RKO (cell line): ENCODE measurements at places on chromosomes 5 and 9.

DNA sequence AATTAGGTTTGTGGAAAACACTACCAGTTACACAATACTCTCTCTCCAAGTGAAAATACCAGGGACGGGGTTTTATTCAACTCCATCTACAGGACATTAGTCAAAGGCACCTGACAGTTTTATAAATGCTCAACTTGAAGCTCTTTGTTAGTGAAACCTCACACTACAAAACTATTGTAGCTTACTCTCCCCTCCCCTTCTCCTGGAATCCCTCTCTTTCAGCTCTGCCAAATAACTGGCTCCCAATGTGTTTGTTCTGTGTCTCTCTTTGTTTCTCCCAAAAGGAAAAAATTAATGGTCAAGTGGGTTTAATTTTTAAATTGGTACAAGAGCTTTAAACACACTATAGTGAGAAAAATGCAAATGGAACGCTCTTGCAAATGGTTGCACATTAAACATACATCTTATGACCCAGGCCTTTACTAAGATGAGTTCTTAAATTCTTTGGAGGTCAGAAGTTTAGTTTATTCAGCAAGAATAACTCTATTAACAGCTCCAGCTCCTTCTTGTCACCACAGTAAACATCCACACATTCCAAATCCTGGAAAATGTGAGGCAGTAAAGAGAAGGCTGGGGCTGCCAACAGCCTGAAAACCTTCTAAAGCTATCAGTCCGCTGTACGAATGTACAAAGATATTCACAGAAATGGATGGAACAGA is 48.4 kb downstream of the ZNF608 start:
- DNase-seq = no peak

GRCh38 chr5:1474866-1475543 is 29.8 kb upstream of the SLC6A3 start:
- no peak for DNase-seq

DNA sequence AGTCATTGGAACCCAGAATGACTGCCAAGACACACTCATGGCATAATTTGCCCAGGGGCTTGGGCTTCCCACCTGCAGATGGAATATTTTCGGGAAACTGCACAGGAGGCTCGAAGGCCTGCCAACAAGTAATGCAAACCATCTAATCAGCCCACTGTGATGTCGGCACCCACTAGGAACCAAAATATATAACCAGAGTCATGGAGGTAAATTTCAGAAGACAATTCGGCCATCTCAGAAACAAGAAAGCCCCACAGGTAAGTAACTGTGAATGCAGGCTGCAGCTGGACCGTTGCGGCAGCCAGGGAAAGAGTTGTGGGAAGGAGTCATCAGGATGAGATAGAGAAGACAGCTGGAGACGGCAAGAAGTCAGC is 264.4 kb downstream of the SYK start:
- DNase-seq = no peak

GRCh38 chr9:33155393-33155792 is 11.7 kb downstream of the B4GALT1 start:
- DNase-seq = no peak

DNA sequence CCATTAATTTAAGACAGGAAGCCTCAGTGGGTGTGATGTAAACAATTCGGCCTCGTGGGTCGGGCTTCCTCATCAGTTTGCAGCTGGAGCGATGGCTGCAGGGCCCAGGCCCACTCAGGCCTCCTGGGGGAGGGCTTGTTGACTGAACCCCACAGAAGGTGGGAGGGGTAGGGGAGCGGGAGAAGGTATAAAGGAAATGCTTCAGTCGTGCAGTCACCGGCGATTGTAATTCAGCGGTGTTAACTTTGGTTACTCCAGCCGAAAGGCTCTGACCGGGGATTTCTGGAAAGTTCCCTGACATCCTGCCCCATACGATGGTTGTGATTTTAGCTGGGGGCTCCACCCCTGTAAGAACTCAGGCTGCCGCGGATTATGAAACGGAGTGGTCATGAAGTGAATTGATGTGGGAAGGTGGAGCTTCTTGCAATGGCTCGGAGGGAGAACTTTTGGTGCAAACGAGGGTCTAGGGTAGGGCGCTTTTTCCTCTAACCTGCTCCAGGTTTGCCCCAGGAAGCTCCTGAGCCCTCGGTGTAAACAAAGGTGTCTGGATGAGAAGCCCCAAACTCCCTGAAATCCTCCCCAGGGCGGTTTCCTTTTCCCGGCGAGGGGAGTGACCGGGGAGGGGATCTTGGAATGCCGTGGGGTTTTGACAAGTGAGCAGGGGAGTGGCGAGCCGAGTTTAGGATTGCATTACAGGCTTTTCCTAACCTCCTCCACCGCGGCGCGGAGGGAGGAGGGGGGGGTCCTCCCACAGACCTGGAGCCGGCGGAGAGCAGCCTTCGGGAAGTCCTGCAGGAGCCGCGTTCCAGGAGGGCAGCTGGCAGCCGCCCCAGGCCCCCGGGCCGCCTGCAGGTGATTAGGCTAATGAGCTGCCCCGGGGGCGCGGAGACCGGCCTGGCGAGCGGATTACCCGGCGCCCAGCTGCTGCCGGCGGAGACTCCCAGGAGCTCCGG is 215.5 kb downstream of the PDZD2 start:
- DNase-seq = no peak

DNA sequence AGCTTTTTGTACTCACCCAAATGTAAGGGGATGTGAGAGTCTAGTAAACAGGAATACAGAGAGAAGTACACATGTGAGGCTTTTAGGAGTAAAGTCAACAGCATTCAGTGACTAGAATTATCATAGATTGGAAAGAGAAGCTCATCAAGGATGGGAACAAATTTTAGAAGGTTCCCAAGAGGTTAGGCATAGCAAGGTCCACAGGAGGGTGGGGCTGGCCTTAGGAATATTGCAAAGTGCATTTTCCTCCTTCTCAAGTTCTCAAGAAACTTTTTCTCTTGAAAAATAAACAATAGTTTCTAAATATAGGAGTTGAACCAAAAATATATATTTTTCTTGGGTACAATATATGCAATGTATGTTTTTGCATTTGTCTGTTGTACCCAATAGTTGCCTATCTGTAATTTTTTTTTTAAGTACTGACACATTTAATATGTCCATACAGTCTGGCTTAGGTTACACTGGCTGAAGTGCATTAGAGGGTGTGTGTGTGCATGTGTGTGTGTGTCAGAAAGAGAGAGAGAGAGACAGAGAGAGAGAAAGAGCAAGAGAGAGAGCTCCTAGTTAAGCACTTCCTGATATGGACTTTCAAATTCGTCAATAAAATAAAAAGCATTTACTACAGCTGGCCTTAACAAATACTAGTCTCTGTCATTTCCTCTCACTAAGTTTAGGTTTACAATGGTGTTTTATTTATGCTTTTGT is 62.2 kb downstream of the SNX18 start:
- no peak for DNase-seq

GRCh38 chr9:82799286-82799685 is 263.7 kb downstream of the RASEF start:
- no peak for DNase-seq

DNA sequence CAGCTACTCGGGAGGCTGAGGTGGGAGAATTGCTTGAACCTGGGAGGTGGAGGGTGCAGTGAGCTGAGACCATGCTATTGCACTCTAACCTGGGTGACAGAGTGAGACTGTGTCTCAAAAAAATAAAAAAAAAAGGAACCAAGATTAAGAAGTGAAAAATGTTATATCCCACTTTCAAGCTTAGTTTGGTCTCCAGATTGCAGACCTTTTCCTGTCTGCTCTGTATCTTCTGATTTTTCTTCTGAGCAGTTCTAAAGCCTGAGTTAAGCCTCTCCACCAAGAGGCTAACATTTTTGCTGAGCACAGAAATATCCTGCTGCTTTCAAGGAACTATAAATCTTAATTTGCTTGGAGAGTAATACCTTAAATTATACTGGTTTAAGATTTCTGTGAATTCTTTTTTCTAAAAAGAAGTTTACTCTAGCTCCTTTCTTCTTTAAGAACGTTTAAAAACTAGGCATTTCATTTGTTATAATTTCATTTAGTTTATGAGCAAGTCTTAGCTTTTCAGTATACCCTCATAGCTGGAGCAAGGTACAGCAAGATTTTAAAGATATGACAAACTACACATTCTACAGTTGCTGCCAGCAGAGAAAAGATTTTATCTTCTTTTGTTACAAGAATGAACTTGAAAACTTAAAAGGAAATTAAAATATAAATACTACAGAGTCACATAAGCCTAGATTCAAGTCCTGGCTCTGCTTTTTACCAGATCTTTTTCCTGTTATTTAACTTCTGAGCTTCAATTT is 55.0 kb downstream of the GARNL3 start:
- DNase-seq = no peak

DNA sequence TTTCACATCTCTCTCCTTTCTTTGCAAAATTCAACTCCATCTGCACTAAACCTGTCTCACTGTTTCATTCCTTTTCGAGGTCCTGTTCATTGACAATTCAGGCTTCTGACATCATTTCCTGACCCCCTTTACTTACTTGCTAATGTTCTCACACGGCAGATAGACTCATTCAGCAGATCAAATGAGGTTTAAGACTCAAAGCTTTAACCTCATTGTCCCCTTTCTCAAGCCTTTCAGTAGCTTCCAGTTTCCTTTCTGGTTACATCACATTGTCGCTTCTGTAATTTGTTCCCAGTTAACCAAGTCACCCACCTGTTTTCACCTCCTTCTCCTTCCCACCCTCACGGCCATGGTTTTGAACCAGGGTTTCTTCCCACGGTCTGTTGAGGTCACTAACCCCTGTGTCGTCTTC is 143.4 kb upstream of the OTULINL start:
- no peak for DNase-seq

DNA sequence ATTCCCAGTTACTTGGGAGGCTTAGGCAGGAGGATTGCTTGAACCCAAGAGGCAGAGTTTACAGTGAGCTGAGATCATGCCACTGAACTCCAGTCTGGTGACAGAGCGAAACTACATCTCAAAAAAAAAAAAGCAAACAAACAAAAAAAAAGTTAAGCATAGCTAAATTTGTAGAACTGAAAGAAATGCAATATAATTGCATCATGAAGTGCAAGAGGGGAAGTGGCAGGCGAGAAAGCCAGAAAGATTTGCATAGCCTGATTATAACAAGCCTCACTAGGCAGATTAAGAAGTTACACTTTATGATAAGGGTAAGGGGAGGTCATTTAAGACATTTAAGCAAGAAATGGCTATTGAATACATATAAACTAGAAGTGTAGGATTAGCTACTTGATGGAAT is 187.1 kb downstream of the EDIL3 start:
- DNase-seq = no peak

- DNase-seq = no peak
These were observed 264.6 kb downstream of the NDUFS4 start for GRCh38 chr5:53825016-53825415.

GRCh38 chr5:129063483-129064113 is 31.0 kb upstream of the ISOC1 start:
- no peak for DNase-seq

DNA sequence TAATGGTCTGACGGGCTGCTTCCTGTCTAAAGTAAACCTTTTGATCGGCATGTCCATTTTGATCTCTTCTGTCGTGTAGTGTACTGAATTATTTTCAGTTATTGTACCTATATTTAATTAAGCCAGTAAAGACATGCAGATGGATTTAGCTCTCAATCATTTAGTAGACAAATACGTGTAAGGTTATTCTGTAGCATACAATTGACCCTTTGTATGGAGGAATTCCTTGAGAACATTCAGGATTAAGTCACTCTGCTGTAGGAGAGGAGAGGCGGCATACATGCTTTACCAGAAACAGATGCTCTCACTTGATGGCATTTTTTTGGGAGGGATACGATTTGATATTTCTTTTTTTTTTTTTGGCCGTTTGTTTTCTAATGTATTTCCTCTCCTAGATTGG is 141.0 kb downstream of the PBX3 start:
- no peak for DNase-seq

DNA sequence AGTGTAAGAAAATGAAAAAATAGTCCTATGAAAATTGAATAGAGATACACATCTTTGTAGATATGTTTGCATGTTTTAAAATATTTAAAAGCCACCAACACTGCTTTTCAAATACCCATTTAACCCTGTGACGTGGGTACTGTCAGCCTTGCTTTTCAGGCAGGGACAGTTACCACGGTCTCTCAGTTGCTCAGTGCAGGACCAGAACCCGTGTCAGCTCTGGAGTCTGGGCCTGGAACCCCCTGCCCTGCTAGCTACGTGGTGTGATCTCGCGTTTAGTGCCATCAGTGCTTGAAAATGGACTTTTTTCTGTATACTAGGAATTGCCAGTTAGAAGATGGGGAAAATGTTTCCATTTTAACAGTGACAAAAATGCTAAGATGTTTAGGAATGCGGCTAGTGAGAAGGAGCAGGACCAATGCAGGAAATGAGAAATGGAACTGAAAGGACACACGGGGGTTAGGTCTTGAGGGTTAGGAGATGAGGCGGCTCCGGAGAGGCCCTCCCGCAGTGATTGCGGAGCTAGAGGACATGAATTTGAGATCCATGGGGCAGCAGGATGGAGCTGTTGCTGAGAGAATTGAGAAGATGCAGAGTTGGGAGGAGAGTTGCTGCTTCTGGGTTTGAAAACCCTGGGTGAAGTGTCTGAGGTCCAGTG is 13.7 kb downstream of the RNU6ATAC start:
- no peak for DNase-seq

DNA sequence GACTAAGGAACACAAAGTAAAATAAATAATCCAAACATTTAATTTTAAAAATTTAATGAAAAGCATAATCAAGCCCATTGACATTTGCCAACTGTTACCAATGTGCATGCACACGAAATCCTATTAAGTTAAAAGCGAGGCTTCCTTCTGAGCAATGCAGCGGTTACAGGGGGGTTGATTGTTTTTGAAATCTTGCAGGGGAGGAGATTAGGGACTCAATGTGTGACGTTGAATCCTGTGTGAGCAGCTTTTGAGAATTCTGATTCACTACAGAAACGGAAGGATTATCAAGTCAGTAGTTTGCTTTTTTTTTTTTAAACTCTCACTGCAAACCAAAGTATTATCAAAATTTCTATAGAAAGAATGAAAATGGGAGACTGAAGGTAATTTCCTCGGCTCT is 109.5 kb downstream of the PRKACG start:
- DNase-seq = no peak

DNA sequence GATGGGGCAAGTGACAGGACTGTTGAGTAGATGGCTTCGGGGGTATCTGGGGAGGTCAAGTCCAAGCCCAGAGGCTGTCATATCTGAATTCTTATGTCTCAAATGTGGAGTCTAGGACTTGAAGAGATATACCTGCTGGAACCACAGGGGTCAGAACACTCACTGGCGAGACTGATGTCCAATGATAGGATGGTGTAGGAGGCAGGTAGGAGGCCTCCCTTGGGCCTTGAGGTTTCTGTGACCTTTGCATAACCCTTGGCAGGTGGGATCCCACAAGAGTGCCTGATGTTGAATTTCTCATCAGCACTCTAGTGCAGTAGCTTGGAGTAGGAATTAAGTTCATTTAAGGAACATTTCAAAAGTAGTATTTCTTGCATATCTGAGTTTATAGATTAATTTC is 2.8 kb downstream of the CCL21 start:
- DNase-seq = no peak

GRCh38 chr5:137624786-137625349 is 111.0 kb downstream of the KLHL3 start:
- no peak for DNase-seq

- no peak for DNase-seq
These were observed 257.7 kb downstream of the EPB41L4A start for GRCh38 chr5:112161392-112161748.
